ENCODE measurements at places on chromosomes 12 and 14.

- DNase-seq: no peak
Observed at GRCh38 chr12:12442548-12443071, 85.7 kb downstream of the BORCS5 start.

- no peak for DNase-seq
Observed at GRCh38 chr14:99026471-99026870, 245.5 kb downstream of the BCL11B start.

DNA sequence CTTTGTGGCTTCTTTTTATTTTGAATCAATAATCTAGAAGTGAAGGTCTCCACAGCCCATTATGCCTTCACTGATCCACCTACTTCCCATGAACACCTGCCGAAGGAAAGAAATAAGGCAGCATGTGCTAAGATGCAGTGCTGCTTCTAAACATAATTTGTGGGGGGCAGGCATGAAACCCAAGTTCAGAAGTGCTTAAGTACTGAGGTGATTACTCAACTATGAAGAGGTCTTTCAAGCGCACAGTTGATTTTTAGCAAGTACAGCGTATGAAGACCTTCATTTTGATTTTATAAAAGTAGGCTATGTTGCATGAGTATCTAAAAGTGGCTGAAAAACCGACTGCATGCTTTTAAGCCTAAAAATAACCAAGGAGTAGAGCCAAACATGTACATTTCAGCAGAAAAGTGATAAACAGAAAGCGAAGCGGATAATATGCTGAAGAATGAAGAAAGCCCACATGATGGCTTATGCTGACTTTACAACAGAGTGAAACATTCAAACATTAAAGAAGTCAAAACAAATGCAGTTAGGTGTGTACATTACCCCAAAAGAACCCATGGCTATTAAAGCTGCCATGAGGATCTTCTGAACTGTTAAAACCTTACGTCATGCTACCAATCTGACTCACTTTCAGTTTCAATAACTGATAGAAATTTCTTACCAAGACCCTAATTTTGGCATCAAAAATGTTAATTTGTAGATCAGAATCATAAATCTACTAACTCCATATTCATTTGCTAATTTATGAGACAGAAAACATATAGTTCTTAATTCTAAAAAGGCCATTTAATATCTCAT is 29.3 kb downstream of the KICS2 start:
- no peak for DNase-seq

DNA sequence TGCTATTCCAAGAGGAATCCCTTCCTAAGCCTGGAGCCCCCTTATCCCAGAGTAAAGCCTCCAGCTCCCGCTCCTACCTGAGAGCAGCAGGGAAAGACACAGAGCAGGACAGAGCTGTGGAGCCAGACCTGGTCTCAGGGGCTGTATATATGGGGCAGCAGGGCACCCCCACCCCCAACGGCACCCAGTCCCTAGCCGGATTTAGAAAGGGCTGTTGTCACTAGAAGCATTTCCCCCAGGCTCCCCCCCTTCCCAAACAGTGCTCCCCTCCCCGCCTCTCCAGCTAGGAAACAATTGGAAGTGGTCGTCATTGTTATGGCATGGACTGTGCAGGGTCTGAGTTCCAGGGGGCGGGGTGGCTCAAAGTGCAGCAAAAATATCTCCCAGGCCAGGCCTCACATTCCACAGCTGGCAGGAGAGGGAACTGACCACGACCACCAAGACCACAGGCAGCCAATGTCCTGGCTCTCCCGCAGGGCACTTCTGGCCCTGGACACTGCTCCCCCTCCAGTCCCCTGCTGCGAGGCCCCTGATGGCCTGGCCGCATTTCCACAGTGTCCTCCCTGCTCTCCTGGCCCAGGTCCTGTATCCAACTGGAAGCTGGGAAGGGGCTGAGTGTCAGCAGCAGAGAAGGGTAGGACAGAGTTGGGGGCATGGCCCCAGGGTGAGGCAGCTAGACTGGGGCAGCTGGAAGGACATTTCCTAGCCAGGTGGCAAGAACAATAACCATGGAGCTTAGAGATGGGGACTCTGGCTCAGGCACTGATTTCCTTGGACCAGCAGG is at the start of gene MYH7:
MYH7 (minus strand) TSS at position 118 of the 784 bp plus-strand sequence. CDS start 1,928 bp downstream, outside the sequence.
- no peak for DNase-seq

DNA sequence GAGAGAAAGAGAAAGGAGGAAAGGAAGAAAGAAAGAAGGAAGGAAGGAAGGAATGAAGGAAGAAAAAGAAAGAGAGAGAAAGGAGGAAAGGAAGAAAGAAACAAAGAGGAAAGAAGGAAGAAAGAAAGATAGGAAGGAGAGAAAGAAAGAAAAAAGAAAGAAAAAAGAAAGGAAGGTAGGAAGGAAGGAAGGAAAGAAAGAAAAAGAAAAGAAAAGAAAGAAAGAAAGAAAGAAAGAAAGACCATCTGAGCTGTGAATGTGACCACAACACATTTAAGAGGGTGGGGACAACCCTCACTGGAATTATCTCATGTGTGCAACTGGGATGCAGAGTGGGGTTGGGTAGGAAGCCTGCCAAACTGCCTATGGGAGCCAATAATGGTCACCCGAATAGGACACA is 36.0 kb upstream of the BATF start:
- no peak for DNase-seq

DNA sequence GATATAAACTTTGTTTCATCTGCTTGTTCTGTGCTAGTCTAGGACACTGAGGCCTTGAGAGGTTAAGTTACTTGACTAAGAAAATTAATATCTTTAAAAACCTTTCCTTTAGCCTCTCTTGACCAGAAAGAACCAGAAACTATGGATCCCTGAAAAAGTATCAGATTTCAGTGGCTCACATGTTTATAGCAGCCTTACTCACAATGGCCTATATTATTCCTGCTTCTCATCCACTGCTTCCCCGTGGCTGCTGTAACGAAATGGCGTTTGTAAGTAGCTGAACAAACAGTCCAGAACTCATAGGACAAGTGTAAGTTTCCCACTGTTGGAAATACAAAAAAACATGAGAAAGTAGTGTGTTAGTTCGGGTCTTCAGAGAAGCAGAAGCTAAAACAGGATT is 3.2 kb upstream of the PYGL start:
- DNase-seq: no peak

DNA sequence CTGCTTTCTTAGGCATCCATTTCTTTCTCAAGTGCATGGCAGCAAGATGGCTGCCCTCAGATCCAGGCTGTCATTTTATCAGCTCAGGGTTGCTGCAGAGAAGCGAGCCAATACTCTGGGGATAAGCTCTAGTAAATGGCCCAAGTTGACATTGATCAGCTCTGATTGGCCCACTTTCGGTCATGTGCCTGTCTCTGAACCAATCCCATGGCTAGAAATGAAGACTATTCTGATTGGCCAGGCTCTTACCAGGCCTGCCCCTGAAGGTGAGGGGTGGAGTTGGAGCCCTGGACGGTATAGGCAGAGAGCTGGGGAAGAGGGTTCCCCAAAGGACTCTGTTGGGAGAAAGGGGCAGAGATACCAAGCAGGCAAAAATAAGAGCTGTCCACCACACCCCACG is 41.4 kb downstream of the MYO1H start:
- no peak for DNase-seq

DNA sequence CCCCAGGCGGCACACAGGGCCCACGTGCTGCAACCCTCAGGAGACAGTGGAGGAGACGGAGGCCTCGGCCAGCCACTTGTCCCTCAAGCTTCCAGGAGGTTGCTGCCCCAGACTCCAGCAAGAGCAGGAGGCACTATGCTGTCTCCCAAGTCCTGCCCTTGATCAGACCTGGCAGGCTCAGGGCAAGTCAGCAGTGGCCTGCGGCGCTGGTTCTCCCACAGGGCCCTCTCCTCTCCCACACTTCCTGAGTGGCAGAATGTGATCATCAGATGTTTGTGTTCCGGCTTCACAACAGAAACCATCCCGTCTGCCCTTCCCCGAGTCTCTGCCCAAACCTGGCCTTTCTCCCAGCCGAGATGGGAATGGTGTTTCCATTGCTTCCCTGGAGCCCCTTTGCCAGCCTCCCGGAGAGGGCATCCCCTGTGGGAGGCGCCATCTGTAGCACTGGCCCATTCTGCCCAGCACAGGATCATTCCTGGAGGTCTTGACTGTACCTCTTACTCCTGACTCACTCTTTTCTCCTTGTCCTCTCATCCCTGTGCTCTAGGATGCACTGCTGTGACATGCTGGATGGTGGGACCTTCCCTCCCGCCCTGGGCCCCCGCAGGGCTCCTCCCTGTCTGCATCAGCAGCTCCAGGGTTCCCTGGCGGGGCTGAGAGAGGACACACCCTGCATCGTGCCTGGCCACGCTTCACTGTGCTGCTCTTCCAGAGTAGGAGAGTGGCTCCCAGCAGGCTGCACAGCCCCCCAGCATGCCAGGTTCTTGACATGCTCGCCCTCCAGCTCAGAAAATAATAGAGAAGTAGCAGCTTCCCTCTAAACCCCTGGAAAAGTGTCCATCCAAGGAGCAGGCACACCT is 114.7 kb upstream of the FKBP4 start:
- DNase-seq: no peak

DNA sequence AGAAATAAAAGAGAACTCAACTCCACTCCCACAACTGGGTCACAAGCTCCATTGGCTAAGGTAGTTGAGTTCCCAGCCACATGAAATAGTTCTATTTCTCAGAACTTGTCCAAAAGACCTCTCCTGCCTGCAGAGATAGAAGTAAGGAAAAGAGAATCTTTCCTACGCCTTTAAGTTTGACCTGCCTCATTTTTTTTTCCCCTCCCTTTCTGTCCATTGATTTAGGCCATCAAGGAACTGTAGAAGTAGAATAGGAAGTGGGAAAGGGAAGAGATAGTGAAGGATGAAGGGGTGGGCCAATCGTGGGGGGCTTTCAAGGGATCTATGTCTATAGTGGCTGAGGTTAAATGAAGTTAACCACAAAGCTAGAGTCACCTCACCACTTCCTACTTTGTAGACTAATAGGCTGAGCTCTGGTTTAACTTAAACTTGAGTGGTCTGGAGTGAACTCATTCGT is 13.9 kb upstream of the NUDT4 start:
- DNase-seq: no peak

DNA sequence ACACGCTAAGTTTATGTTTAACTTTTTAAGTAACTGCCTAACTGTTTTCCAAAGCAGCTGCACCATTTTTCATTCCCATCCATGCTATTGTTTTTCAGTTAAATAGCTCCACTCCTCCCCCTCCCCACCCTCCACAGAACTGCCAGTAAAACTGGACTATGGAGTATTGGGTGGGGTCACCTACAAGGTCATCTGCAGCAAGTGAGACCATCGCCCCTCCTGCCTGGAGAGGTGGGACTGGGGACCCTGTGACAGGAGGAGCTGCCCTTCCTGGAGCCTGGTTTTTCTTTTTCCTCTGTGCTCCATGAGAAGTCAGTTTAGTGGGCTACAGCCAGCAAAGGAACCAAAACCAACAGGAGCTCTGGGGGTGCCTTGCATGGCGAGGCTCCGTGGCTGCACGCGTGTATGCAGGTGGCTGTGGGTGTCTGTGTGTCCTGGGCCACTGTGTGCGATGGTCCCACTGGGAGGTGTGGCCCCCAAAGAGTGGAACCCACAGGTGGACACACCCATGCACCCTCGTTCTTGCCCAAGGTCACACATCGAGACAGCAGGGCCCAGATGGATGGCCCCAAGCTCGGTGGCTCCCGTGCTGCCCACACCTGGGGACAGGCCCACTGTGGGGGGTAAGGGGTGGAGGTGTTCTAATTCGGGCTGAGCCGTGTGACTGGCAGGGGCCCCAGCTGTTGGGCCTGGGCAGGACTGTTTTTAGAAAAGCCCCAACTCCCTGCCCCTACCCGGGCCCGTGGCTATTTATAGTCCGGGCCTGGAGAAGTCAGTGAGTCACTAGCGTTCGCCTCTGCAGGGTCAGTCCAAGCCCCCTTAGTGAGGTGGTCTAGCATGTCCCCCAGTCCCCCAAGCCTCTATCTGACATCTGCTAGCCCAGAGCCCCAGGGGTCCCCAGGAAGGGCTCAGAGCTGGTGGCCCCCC is 2.3 kb upstream of the ADSS1 start:
- no peak for DNase-seq

DNA sequence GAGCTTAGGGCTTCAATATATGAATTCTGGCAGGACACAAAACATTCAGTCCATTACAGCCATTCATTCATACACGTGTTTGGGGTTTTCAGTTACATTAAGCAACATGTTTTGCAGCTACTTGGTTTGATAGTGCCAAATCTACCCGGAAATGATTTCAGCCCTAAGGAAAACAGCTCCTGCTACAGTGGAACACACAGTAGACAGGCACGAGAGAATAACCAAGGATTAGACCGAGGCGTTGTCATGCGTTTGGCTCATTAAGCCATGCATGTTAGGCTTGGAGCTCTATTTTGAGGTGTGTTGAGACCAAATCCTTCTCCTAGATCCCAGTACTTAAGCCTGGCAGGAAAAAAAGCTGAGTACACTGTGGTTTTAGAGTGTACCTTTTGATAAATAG is 177.4 kb downstream of the PRKCH start:
- no peak for DNase-seq

GRCh38 chr12:114984634-114985061 is 300.7 kb upstream of the TBX3 start:
- no peak for DNase-seq

GRCh38 chr14:103519043-103519836 is 3.4 kb downstream of the CKB start:
- DNase-seq: no peak

DNA sequence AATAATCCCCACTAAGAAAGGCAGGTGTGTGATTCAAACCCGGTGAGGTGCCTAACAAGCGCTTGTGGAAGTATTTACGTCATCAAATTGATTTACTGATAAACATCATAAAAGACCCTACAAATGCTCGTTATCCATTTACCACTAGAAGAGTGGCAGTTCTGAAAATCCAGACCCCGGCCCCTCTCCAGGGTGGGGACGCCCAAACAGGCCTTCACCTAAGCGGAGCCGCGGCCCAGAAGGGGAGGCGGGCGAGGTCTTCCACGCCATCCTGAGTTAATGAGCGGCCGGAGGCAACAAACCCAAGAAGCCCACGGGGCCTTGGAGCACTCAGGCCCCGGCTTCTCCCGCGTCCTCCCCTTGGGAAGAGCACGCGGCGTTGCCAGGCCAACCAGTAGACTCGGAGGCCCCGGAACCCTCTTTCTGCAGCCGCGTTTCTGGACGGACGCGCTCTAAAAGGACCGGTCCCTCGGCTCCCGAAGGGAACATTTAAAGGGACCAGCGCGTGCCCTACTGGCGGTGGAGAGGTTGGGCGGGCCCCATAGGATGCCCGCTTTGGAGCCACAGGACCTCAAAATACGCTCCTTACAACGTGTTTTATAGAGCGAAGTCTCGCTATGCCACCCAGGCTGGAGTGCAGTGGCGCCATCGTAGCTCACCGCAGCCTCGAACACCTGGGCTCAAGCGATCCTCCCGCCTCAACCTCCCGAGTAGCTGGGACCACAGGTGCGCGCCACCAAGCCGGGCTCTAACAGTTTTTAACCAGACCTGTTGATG is 3.5 kb downstream of the PTPN21 start:
- DNase-seq: peak; percentile 39

- DNase-seq: no peak
Observed at GRCh38 chr14:85415015-85415712, 114.8 kb upstream of the FLRT2 start.

- DNase-seq: no peak
Observed at GRCh38 chr12:79643821-79644220, 46.9 kb downstream of the PAWR start.

- no peak for DNase-seq
Observed at GRCh38 chr14:40394634-40395340, 962.6 kb upstream of the FBXO33 start.

Measured in CD4-positive, alpha-beta T cell treated with Interleukin-15 for 4 hours (primary cell).